ENCODE measurements at places on chromosomes 2 and 18.

- DNase-seq, result no peak
These were observed 491.6 kb upstream of the ID2 start for GRCh38 chr2:8190279-8190678.

DNA sequence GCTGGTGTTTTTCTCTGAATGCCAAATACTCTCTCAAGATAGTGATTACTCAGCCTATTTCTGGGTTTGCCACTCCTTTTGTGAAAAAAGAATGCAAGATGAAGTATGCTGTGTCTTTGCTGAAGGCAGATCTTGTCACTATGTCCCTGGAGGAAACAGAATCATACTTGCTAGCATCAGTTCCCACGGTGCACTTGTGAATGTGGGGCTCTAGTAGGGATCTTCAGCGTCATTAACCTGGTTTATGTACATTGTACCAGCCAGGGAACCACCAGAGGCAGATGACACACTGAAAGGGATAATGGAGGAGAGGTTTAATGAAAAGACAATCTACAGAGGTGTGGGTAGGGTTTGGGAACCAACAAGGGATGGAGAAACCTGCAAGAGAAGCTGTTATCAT, 131.0 kb upstream of the CXCR4 start:
- no peak for DNase-seq

DNA sequence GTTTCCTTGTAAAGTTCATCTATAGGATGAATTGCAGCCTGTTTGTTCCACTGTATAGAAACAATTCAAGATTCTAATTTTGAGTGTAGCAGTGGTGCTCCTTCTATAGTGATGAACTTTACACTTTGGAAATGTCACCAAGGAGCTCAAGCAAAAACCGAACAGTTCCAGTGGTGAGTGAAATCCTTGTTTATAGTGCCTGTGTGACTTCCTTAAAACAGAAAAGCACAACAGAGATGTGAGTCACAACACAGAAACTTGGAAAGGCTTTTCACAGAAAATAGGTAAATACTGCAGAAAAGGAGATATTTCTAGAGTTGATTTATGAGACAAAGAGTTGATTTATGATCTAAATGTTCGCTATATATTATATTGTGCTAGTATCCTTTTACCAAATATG, 482.0 kb downstream of the PTPRM start:
- no peak for DNase-seq

DNA sequence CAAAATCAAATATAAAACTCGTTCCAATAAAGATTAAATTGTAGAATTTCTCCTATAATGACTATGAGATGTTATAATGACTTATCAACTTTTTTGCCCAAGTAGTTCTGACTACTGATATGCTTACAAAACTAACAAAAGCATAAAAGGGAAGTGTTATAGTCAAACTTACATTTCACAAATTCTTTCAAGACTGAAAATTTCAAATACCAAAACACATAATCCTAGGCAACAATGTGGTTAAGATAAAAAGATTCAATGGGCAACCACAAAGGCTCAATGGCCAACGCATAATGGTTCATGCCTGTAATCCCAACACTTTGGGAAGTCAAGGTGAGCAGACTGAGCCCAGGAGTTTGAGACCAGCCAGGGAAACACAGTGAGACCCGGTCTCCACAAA, 135.7 kb downstream of the USP34 start:
- no peak for DNase-seq

GRCh38 chr2:1477196-1478040, 64.2 kb downstream of the TPO start:
- DNase-seq, result no peak

DNA sequence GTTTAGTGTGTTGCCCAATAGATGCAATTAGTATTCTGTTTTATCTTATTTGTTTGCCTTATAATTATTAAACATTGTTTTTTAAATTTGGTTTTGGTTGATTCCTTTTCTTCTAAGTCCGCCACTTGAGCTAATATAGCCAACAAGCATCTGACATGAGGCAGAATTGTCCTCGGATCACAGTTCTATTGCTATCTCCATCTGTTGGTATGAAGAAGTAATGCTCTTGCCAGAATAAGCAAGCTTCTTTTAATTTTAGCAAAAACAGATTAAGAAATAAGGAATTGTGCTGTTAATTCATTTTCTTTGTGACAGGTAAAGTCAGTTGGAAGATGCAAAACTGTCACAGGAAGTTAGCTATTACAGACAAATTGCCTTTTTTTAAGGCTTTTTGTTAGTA, 54.3 kb downstream of the R3HDM1 start:
- DNase-seq, result no peak

- no peak for DNase-seq
These were observed 353.5 kb downstream of the SETBP1 start for GRCh38 chr18:45034179-45034578.

DNA sequence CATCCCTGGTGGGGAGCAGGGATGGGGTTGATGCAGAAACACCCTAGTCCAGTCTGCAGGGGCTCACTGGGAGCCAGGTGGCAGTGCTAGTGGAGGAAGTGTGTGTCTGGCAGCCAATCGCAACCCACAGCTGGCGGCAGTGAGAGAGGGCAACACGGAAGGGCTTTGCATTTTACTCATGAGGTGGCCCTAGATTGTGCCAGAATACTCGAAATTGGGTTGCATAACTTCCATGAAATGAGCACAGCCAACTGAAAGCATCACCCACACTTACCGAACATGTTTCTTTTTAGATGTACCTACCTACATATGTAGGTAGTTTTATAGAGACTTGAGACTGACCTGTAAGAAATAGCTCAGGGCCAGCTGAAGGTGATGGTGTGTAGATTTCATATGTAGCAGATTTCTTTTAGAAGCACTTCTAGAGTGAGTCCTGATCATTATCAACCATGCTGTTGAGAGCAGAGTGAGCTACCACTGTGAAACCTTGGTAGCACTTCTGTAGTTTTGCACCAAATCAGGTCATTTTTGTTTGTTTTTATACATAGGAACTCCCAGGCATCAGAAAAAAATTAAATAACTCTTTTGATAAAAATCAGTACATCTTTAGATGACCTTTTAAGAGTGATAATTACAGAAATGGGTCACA, 13.0 kb downstream of the IL18R1 start:
- DNase-seq, result no peak

- no peak for DNase-seq
These were observed 31.1 kb upstream of the CXCR4 start for GRCh38 chr2:136149011-136149410.

DNA sequence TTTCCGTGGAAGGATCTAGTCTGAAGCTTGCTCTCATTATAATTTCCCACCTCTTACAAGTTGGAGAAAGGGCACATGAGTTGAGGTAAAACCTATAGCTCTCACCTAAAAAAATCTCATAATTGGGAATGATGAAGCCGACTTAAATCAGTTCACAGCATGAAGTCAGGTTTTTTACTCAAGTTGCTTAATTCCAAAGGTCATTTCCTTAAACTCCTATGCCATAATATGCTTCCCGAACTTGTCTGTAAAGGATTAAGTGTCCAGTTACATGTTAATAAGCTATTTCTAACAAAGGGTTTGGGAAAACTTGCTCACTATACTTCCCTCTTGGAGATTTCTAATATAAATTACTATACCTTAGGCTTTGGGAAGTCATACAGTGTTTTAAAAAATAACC, 481.2 kb downstream of the NUP35 start:
- DNase-seq, result no peak

DNA sequence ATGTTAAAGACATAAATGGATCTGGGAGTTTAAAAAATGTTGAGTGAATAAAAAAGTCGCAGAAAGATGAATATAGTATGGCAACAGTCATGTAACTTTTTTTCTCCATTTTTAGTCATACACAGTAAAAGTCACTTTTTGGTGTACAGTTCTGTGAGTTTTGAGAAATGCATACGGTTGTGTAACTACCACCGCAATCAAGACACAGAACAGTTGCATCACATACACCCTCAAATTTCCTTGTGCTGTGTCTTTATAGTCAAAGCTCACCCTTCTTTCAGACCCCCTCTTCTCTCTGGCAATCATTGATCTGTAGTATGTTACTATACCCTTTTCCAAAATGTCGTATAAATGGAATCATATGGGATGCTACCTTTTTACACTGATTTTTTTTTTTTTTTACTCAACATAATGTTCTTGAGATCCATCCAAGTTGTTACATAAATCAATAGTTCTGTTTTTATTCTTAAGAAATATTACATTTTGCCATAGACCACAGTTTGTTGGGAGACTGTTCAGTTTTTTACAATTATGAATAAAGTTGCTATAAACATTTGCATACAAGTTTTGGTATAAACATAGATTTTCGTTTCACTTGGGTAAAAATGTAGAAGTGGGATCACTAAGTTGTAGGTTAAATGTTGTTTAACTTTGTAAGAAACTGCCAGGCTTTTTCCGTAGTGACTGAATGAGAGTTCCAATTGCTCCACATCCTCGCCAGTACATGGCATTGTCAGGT, 35.4 kb upstream of the AGFG1 start:
- no peak for DNase-seq

DNA sequence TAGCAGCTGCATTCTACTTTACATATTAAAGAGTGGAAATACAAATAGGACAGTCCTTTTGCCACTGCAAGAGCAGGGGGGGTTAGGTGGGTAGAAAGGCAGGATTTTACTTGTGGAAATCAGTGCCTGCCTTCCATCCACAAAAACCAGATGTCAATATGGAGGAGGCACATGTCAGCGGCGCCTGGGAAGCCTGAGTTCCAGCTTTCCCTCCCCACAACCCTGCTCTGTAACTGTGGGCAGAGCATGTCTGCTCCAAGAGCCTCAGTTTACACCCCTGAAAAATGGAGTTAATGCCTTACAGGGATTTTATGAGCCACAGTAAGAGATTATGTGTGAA, 32.9 kb downstream of the STEAP3 start:
- no peak for DNase-seq

DNA sequence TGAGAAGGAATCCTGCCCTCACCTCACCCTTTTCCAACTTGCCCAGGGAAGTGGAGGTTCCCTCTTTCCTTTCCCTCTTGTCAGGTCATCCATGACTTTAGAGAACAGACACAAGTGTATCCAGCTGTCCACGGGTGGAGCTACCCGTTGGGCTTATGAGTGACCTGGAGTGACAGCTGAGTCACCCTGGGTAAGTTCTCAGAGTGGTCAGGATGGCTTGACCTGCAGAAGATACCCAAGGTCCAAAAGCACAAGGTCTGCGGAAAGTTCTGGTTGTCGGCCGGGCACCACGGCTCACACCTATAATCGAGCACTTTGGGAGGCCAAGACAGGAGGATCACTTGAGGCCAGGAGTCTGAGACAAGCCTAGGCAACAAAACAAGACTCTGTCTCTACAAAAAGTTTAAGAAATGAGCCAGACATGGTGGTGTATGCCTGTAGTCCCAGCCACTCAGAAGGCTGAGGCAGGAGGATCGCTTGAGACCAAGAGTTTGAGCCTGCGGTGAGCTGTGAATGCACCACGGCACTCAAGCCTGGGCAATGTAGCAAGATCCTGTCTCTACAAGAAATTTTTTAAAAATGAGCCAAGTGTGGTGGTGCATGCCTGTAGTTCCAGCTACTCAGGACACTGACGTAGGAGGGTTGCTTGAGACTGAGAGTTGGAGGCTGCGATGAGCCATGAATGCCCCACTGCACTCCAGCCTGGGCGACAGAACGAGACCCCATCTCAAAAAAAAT, 14.0 kb upstream of the CNDP1 start:
- no peak for DNase-seq

- no peak for DNase-seq
These were observed 24.2 kb downstream of the ZAP70 start for GRCh38 chr2:97737421-97738178.

DNA sequence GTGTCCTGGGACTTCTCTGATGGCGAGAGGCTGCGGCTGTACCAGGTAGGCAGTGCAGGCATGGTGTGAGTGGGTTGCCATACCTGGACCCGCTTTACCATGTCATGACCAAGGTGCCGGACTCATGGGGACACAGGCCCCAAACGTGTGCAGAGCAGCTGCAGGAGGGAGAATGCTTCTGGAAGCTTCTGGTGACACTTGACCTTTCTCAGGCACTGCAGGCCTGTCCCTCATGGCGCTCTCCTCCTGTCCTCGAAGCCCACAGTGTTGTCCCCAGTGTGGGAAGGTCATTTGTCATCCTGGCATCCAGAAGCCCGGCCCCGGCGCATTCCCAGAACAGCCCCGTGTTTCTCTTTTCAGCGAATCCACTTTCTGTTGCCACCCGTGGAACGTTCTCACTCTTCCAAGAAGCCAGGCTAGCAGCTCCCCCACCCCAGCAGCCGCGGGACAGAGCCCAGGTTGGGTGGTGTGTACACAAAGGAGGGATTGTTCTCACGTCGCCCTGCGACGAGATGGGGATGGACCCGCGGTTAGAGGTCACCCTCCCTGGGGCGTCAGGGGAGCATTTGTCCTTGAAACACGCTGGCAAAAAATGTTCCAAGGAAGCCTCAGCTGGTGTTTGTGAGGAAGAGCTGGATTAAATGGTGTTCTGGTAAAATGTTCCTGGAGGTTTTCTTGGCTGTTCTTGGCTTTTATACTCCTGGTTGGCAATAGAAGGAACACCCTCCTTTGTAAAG, 43.7 kb downstream of the SH3BP4 start:
- DNase-seq, result no peak

GRCh38 chr18:1246827-1247226, 342.2 kb downstream of the ADCYAP1 start:
- no peak for DNase-seq

DNA sequence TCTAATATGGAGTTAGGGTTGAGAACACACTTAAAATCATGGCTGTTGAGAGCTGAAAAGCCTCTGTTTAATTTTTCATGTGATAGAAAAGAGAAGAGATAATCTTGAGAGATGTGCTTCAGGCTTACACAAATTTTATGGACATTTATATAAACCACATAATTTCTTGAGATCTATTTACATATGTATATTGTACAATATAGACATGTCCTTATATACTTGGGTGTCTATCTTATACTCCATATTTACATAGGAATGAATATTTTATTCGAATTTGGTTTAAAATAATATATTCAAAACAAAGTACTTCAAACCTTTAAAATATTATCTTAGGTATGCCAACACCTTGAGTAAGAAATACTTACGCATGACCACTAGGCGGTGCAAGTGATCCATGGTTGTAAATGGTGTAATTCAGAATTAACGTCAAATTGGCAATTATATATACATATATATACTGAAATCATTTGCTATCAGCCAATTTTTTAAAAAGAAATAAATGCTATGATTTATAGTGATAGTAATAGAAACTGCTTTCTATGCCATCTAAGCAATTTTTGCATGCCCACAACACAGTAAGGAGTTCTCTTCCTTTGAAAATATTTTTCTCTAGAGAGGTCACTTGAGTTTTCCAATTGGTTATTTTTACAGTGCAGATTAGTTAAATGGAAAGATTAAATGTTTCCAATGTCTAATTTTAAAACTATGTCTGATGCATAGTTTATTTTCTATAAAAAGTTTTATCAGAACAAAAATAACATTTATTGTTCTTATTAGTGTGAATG, 37.6 kb upstream of the SPAG16 start:
- DNase-seq, result no peak

Data from LNCaP clone FGC (cell line).